ENCODE measurements at places on chromosomes 5 and 9.

DNA sequence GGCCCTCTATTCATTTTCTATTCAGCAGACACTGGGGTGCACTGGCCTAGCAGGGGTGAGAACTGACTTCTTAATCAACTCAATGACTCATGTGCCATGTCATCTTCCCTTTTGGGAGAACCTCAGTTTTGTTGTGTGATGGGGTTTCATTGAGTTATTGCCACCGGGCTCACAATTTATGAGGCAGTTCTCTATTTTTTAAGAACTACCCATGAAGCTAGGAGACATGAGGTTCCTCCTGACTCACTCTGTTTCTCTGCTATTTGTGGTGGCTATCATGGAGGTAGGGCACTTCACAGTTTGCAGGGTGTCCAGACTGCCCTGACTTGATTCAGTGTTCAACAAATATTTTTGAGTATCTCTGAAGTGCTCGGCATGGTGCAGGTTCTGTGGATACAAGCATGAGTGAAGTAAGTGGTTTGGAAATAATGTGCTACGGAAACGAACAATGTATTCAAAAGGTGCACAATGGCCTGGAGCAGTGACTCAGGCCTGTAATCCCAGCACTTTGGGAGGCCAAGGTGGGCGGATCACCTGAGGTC lies 39.3 kb downstream of the SPARC start:
- DNase-seq = no peak

GRCh38 chr9:104961701-104962359 lies 33.9 kb upstream of the ABCA1 start:
- DNase-seq = no peak

GRCh38 chr5:78182838-78183237 lies 111.7 kb downstream of the AP3B1 start:
- no peak for DNase-seq

DNA sequence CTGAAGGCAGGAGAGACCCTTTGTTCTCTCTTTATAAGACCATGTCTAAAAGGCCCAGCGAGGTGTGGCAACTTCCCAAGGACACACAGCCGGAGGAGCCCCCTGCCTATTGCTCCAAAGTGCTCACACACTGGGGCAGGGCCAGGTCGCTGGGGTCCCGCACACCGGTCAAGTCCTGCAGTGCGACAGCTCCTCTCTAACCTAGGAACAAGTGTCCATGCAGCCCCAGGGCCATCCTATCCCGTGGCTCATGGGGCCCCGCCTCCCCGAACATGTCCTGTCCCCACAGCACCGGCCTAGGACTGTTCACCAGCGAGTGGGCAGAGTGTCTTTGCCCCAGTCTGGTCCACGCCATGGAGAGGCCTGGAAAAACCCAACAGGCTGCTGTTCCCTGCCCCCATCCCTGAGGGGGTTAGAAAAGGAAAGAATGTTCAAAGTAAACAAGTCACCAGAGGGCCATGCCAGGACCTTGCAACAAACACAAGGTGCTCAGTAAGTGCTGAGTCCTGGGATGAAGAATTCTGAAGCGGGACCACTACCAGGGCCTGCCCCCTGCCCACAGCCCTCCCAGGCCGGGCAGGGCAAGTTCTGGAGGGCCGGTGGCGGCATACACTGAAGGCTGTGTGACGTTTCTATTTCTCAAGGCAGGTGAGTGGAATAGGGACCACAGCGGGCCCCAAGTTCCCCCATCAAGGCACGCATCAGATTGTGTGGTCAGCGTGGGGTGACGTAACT lies 938 bp downstream of the NINJ1 start:
- DNase-seq = peak; percentile 31

DNA sequence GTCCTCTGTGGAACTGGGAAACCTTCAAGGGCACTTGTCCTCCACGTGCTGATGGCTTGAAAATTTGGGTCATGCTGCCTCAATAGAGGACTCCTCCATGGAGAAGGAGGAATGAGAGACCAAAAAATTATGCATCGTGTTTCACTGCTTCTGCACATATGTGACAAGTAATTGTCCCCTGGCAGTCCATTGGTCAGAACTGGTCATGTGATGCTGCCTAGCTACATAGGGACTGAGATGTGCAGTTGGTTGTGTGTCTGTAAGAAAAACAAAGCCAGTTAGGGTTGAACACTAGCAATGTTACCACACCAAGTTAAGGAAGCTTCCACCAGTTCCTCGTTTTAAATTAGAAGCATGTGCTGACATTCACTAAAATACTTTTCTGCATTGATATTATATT lies 201.9 kb upstream of the ANKH start:
- no peak for DNase-seq

- no peak for DNase-seq
Observed at GRCh38 chr5:116671211-116671736, 96.7 kb upstream of the SEMA6A start.

Measured in stimulated activated CD8-positive, alpha-beta memory T cell treated with anti-CD3 and anti-CD28 coated beads, Interleukin-7, amount 100 ng/mL, for 24 hours (primary cell).